ENCODE measurements at places on chromosomes 3 and 15.

DNA sequence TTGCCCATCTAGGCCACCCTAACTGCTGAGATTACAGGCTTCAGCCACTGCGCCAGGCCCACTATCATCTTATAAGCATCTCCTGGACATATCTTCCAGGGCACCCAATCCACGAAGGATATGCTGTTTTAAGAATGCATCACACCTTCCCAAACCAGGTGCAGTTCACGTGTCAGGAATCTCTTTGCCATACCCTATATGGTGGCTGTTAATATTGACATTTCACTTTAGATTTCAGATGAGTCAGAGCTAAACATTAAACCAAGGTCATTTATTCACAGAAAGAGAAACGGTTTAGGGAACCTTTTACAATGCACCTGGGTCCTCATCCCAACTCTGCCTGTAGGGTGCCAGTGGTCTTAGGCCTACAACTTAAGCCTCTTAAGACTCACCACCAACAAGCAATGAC, 85.7 kb downstream of the TBL1XR1 start:
- no peak for DNase-seq

GRCh38 chr15:92324101-92324963, 69.3 kb upstream of the ST8SIA2 start:
- DNase-seq = no peak

DNA sequence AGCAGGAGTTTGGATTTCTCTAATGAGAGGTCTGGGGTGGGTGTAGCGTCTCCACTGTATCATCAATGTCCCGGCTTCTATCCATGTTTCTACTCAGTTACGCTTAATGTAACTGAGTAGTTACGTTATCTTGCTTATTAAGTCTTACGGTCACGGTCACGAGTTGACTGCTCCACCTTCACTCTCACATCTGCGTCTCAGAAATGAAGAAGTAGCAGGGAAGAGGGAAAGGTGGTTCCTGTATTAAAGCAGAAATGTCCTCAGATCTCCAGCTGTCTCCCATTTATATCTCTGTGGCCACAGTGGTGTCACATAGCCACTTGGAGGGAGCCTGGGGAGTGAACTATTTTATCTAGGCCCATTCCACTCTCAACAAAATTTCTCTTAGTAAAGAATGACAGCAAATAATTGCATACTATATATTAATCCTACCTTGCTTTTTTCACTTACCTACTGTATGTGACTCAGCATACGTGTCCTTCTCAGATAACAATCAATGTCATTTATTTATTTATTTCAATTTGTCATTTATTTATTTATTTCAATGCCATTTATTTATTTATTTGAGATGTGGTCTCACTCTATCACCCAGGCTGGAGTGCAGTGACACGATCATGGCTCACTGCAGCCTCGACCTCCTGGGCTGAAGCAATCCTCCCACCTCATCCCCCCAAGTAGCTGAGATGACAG, 39.7 kb upstream of the RNU6-1 start:
- DNase-seq = no peak

GRCh38 chr3:186964616-186965015, 34.3 kb downstream of the ST6GAL1 start:
- DNase-seq = no peak

DNA sequence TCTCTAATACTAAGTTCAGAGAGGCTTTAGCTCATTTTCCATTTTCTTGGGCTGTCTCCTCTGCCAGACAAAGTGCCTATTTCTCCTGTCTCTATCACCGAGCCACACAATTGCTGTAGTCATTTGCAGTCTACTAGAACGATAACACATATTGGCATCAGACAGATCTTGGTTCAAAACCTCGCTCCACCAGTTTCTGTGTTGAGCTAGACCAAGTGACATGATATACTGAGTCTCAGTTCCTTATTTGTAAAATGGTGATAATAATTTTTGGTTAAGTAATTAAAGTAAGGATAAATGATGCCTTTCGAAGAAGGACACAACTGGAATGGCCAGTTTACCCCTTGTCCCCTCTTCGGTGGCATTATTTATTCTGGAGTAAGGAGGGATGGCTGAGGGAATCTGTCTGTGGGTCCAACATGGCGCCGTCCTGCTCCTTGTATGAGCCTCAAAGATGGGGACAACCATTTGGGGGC, 398 bp upstream of the RAB7A start:
- no peak for DNase-seq

DNA sequence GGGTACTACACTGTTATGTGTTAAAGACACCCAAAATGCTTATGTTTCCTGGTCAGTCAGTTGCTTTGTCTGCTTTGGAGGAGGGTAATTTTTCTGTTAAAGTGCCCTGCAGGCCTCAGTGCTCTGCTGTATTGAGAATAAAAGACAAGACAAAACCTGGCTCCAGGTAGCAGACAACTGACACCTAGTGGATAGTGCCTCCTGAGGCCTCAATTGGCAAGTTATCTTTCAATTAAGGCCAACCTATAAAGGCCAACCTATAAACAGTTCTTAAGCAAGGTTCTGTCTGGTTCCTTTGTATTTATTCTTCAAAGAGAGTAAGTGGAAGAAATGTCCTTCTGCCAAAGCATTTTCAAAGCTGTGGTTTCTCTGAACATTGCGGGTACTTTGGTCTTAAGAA, 773.8 kb downstream of the MECOM start:
- DNase-seq = no peak

DNA sequence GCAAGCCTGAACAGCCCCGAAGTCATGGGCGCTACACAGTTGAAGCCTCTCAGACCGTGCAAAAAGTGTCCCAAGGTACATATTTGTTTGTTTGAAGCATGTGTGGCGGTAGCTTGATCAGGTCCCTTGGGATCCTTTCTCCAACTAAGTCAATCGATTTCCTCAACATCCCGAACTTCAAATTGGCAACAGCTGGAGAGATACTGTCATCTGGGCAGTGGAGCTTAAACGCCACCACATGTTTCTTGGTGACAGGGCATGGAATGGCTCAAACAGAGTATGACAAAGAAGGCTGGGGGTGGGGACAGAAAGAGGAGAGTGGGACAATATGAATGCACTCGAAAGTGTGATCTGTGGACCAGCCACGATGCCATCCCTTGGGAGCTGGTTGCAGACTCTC, 84.9 kb upstream of the PSMD6 start:
- DNase-seq = no peak

GRCh38 chr3:70728311-70728710, 415.9 kb upstream of the MDFIC2 start:
- DNase-seq = no peak

GRCh38 chr3:197025736-197026480, 3.7 kb downstream of the MELTF start:
- DNase-seq = no peak

DNA sequence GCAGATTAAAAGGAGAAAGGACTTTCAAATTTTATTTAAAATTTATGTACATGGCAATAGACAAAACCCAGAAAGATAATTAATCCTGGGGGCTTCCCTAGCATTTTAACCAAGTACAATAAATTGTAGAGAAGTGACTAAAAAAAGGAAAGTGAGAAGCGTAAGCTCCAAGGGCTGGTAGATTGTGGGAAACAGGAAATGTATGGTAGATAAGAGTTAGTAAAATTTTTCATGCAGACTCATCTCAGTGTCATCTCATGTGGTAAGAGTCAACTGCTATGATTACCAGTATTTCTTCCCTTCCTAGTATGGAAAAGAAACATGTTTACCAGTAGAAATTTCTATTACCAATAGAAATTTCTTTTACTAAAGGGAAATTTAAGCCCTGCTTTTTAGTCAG, 464.3 kb upstream of the AGTR1 start:
- no peak for DNase-seq

DNA sequence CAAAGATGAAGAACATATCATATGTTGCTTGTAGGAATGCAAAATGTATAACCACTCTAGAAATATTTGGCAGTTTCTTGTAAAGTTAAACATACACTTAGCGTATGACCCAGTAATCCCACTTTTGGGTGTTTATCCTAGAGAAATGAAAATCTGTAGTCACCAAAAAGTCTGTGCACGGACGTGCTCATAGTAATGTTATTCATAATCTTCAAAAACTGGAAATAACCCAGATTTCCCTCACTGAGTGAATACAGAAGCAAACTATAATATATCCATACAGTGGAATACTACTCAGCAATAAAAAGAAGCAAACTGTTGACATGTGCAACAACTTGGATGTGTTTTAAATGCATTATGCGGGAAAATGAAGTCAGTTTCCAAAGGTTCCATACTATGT, 155.9 kb downstream of the AKAP13 start:
- no peak for DNase-seq

- no peak for DNase-seq
These were observed 15.6 kb downstream of the KAT2B start for GRCh38 chr3:20055842-20056241.

- no peak for DNase-seq
These were observed 210.7 kb upstream of the KCNH8 start for GRCh38 chr3:18937574-18937973.

DNA sequence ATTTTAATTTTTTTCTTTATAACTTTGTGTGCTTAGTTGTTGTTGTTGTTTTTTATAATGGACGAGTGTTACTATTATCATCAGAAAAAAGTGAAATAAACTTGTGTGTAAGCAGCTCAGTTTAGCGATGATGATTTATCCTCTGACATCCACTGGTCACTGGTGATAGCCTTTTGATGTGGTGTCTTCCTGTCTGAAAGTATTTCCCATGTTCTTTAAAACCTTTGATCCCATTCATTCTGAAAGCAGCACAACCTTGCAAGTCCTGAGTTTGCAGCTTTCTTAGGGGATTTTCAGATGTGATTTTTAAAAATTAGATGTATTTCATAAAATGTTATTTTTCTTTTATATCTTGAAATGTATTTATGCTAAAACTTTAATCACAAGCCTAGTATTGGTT, 85.9 kb upstream of the ZPLD1 start:
- DNase-seq = no peak

DNA sequence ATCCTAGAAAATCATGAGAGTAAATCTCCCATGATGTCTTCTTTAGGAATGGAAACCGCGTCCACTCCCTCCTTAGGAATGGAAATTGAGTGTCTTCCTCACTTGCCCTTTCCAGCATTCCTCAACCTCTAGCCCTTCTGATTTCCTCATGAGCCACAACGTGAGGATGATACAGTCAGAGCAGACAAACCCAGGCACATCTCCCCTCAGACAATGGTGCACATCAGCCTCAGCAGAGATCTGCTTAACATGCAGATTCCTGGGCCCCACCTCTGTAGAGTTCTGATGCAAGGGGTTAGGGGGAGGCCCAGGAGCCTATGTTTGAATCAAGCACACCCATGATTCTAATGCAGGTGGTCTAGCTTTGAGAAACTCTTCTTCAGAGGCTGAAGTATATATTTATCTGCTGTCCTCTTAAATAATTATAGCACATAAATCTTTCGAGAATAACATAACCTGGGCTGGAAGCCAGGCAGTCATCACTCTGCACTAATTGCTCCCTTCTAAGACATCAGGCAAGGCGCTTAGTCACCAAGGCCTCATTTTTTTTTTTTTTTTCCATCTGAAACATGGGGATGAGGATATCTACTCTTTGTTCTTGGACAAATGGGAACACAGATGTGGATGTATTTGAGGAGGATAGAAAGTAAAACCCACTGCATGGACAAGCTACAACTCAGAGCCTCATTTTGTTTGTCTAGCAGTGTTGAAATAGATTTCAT, 81.7 kb downstream of the PRICKLE2 start:
- no peak for DNase-seq

DNA sequence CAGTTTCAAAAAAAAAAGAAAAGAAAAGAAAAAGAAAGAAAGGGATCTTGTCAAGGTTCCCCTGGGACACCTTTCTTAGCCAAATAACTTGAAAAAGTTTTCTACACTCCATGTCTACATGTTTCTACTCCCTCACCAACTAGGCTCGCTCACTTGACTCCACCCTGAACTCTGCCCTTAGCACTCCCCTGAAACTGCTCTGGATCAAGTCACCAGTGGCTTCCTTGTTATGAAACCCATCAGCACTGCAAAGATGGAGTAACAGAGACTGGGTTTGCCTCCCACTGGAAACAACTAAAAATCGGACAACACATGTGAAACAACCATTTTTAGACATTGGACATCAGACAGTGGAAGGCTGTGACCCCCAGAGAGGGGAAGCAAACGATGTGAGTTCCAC, 36.8 kb downstream of the TMEM40 start:
- DNase-seq = no peak

GRCh38 chr3:141812586-141812985, 49.4 kb downstream of the GRK7 start:
- DNase-seq = no peak

GRCh38 chr3:51082363-51082762, 302.7 kb upstream of the MANF start:
- DNase-seq = no peak

GRCh38 chr3:178705925-178706324, 169.7 kb downstream of the KCNMB2 start:
- no peak for DNase-seq

GRCh38 chr3:196636369-196637349, 2.8 kb upstream of the NRROS start:
- no peak for DNase-seq

- DNase-seq = no peak
These were observed 1.3 kb downstream of the FXR1 start for GRCh38 chr3:180913581-180914404.

GRCh38 chr3:29516164-29516563, 235.3 kb downstream of the RBMS3 start:
- DNase-seq = no peak

DNA sequence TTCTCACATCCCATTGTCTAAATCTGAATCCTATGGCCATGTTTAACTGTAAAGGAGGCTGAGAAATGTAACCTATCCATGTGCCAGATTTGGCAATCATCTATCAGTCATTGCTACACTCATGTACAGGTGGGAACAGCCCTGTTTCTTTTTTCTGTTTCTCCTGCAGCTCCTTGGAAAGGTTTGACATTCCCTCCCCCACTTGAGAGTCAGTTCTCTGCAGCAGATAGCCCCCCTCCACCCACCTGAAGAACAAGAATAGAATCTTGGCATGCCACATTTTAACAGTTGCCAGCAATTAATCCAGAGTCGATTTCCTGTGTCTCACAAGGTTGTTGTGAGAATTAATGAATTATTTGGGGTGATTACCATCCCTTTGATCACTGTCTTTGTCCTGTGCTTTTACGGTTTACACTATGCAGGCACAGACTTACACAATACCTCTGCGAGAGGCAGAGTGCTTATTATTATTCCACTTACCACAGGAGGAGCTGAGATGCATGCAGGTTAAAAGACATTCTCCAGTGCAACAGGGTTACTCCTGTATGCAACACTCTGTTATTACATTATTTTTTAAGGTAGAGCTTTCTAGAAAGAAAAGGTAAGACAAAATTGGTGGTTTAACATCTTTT, 351.0 kb upstream of the THRB start:
- DNase-seq = no peak

- no peak for DNase-seq
These were observed 154.3 kb upstream of the TRIM42 start for GRCh38 chr3:140523600-140523999.

DNA sequence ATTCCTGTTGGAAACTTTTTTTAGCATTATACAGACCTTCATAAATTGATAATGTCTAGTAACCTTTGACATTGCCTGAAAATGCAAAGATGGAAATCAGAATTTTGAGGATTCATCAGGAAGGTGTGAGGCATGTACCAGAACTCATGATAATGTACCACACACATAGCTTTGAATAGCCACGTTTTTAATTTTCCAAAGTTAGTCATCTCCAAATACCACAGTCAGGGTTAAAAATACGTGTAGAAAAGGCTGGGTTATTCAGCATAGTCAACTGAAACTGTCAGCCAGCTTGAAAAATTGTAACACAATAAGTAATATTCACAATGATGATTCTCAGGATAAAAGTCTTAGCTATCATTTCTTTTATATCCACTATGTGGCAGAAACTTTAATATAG, 102.0 kb upstream of the THRB start:
- DNase-seq = no peak
